ENCODE measurements at places on chromosomes 4 and X. TPM values are rescaled to one million over a fixed set of nuclear protein-coding genes. Genes with fewer than 3 reads are reported as not detected.
A peak's percentile ranks its signal among the peaks of the same experiment; 100 is the strongest.

The RNF150 gene
- 17.4 TPM for total RNA-seq

- DNase-seq = no peak
Measured at GRCh38 chrX:14690553-14690952, 161.2 kb downstream of the GLRA2 start.

GRCh38 chr4:183326853-183327252 is 4.6 kb upstream of the CLDN24 start:
- no peak for DNase-seq

The ZAR1 gene
- not detected for total RNA-seq

- DNase-seq = peak; percentile 65
Measured at GRCh38 chr4:1245481-1246051, 3.4 kb downstream of the CTBP1 start.

The CENPVL1 gene
- not detected for total RNA-seq

- no peak for DNase-seq
Measured at GRCh38 chr4:72243641-72244040, 211.8 kb downstream of the NPFFR2 start.

The NLGN3 gene
- 0.48 TPM for total RNA-seq

GRCh38 chrX:133789829-133790228 is 195.6 kb downstream of the GPC3 start:
- DNase-seq = no peak

GRCh38 chr4:142150483-142150882 is 514.1 kb downstream of the IL15 start:
- DNase-seq = no peak

DNA sequence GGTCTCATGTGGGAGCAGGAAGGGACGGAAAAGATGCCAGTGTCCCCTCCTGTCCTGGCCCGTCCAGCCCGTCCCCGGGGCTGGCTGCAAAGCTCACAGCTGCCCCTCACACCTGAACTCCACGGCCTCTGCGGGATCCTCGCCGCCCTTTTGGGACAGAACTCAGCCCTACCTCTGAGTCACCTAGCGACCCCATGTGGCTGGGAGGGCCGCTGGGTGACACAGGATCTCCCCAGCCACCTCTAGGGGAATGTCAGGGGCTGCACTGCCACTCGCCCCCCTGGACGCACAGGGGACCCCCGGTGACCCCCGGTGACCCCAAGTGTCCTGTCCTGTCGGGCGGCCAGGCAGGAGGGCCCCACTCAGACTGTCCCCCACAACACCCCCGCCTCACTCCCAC is 748 bp downstream of the FAM9B start:
- no peak for DNase-seq

DNA sequence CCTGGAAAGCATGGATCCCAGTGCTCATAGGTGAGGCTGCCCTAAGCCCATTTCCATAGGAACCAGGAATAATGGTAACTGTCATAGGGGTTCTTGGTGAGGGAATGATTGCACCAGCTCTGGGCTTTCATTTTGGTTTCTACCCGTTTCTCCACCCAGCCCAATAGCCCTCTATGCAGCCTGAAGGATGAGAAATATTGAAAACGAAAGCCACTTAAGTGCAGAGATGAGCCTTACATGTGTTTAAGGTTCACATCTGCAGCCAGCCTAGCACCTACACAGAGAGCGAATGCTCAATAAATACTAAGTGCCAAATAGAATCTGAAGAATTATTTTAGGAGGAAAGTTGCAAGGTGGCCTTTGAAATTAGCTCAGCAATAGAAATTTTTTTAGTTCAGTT is 60.4 kb downstream of the MCF2 start:
- DNase-seq = no peak

GRCh38 chr4:41644288-41644914 is 104.1 kb downstream of the PHOX2B start:
- DNase-seq = no peak

The SPARCL1 gene
- 302 TPM for total RNA-seq
